ENCODE measurements at places on chromosomes 12 and 14. TPM values are rescaled to one million over a fixed set of nuclear protein-coding genes. Genes with fewer than 3 reads are reported as not detected.

Gene FGD4
- 30.4 TPM for total RNA-seq

Gene OTX2
- not detected for total RNA-seq

Gene PDE3A
- 2.8 TPM for total RNA-seq

Gene RND1
- total RNA-seq: 3.1 TPM

Gene ADCY6
- total RNA-seq: 12.2 TPM

Gene UBR7
- total RNA-seq: 27.4 TPM

Gene OAS3
- 26.6 TPM for total RNA-seq

Gene ANKS1B
- total RNA-seq: 0.51 TPM

Gene PPP4R4
- 0.24 TPM for total RNA-seq

Gene GLIPR1
- total RNA-seq: 31.7 TPM

Gene CTSG
- total RNA-seq: not detected

Gene TIMELESS
- 36.9 TPM for total RNA-seq

Gene BATF
- total RNA-seq: not detected

Gene ERGIC2
- 75.3 TPM for total RNA-seq

Gene GTF2H3
- 33.8 TPM for total RNA-seq

Gene YLPM1
- total RNA-seq: 44.8 TPM

Gene GPRC5D
- total RNA-seq: not detected

Gene KRT82
- not detected for total RNA-seq

Gene FNTB
- 23.8 TPM for total RNA-seq

Gene CAND1
- 55.1 TPM for total RNA-seq

Gene PRB2
- total RNA-seq: not detected

Gene IGFBP6
- 214 TPM for total RNA-seq

Gene NIN
- 19.8 TPM for total RNA-seq

Gene IFNG
- total RNA-seq: not detected

Gene GRIN2B
- 5.3 TPM for total RNA-seq

Gene LALBA
- total RNA-seq: not detected

Gene OLR1
- 0.67 TPM for total RNA-seq

Gene PIP4K2C
- 45.0 TPM for total RNA-seq

Gene KRT74
- total RNA-seq: not detected

Gene LMNTD1
- total RNA-seq: not detected

Gene NFATC4
- total RNA-seq: 0.28 TPM

Gene TAS2R43
- total RNA-seq: not detected

Gene OR4M1
- not detected for total RNA-seq

Measured in A549 treated with dexamethasone at 1 μM for 4 hours (cell line).